A549 treated with dexamethasone at 1 μM for 4 hours (cell line): ENCODE measurements at places on chromosomes 3 and 15. TPM values are rescaled to one million over a fixed set of nuclear protein-coding genes. Genes with fewer than 3 reads are reported as not detected.

The RHCG gene
- total RNA-seq, result 37.0 to 51.0 TPM (median 39.6 TPM) in 5 replicates

The CPNE9 gene
- total RNA-seq, result 0.05 to 0.25 TPM (median 0.14 TPM) in 4 of 5 replicates, not detected in the other

The MBNL1 gene
- 56.7 to 102 TPM (median 87.9 TPM) in 5 replicates for total RNA-seq

The ESYT3 gene
- total RNA-seq, result 0.36 to 0.79 TPM (median 0.52 TPM) in 5 replicates

The TMF1 gene
- total RNA-seq, result 11.3 to 17.4 TPM (median 14.9 TPM) in 5 replicates

The KBTBD8 gene
- total RNA-seq, result 0.52 to 0.85 TPM (median 0.70 TPM) in 5 replicates

The SRGAP3 gene
- 0.59 to 0.93 TPM (median 0.87 TPM) in 5 replicates for total RNA-seq

The CFAP91 gene
- 0.21 to 0.32 TPM (median 0.23 TPM) in 4 of 5 replicates, not detected in the other for total RNA-seq
